COLO829 (cell line): ENCODE measurements at places on chromosomes 4 and X.

GRCh38 chr4:26242451-26242850, 78.4 kb upstream of the RBPJ start:
- DNase-seq: no peak

DNA sequence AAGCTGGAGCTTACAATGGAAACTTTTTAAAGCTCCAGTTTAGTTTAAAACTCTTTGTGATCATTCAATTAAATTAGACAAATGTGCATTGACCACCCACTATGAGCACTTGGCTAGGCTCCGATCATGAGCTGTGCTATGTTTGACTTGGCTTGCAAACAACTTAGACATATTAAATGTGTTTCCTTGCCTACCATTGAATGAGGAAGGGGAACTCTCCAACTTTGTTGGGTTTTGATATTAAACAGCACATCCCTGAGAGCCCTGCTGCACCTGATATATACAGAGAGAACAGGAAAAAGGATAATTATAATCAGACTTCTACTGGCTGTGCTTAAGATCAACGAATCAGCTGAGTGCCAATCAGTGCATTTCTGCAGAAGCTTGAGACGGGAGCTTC, 71.4 kb upstream of the ADGRL3 start:
- no peak for DNase-seq

- peak; percentile 1 for DNase-seq
Observed at GRCh38 chrX:81489987-81490386, 288.1 kb downstream of the SH3BGRL start.

DNA sequence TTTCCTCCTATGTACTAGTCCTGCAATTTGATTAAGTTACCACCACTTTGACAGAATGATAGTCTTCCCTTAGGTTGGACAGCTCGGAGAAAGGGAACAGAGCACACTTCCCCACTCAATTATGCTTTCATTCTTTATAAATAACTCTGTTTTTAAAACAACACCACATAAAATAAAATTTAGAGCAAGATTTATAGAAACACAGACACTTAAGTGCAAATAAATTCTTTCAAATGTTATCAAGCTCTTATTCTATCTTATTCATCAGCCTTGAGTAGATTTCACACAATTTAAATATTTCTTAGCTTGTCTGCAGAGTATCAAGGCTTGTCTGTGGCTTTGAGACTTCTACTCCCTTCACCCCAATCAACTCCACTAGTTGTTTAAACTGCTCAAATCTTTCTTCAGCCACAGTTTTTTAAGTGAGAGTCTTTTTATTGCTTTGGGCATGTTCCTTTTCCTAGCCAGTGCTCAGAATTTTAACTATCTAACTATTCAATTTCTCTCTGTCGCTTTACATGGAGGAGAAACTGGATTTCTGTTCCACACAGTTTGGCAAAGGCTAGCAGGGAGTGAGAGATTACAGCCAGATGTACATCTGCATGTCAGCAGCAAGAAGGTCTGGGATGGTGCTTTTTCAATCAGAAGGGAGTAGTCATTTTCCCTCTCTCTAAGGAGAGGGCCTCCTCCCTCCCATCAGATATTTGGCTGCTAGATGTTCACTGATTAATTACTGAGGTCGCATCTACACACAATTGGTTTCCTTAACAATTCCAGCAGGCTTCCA, 53.1 kb upstream of the PLAC1 start:
- no peak for DNase-seq

GRCh38 chr4:7777017-7777710, 162.5 kb downstream of the AFAP1 start:
- no peak for DNase-seq

DNA sequence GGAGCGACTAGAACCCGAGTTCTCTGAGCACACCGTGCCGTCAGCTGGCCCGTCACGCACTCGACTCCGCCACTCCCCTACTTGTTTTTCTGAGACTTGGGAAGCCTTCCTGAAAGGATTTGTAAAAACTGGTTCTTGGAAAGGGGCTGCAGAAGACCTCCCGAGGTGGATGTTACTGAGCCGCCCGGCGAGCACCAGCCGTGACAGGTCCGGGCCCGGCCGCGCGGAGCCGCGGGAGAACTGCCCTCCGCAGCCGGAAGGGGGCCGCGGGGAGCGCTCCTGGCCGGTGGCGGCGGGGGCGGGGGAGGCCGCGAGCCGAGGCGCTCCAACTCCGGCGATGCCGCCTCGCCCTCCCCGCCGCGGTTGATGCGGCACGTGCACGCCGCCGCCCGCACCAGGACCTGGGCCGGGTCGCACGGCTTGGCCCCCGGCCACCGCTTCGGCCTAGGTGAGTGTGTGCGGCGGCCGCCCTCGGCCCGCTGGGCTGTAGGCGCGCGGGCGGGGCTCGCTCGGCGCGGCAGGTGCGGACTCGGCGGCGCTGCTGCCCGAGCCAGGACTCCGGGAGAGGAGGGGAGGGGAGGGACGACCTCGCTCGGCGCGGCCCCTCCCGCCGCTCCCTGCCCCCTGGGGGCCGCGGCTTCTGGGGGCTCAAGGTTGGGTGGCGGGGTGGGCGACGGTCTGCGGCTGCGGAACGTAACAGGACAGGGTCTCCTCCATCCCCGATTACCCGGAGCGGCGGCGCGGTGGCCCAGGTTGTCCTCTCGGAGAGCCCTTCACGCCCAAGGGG, 1.7 kb downstream of the SPRY1 start:
- no peak for DNase-seq

- no peak for DNase-seq
Observed at GRCh38 chr4:957231-957580, 16.2 kb downstream of the DGKQ start.

DNA sequence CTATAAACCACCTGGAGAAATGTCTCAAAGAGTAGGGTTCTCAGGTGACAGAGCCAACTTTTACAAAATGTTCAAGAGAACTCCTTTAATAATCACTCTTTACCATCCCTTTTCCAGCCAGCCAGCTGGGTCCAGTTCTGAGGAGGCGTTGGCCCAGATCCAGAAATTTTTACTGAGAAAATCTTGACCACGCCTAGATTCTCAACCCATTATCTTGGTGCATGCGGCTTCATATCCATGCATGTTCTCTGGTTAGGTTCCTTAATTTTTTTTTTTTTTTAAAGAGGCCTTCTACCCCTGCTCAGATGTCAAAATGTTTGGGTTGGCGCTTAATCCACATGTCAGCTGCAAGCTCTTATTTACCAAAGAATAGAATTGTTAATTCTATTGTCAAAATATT, 12.0 kb upstream of the MAP7D2 start:
- DNase-seq: no peak

- DNase-seq: no peak
Observed at GRCh38 chr4:123573866-123574508, 177.4 kb downstream of the SPRY1 start.

DNA sequence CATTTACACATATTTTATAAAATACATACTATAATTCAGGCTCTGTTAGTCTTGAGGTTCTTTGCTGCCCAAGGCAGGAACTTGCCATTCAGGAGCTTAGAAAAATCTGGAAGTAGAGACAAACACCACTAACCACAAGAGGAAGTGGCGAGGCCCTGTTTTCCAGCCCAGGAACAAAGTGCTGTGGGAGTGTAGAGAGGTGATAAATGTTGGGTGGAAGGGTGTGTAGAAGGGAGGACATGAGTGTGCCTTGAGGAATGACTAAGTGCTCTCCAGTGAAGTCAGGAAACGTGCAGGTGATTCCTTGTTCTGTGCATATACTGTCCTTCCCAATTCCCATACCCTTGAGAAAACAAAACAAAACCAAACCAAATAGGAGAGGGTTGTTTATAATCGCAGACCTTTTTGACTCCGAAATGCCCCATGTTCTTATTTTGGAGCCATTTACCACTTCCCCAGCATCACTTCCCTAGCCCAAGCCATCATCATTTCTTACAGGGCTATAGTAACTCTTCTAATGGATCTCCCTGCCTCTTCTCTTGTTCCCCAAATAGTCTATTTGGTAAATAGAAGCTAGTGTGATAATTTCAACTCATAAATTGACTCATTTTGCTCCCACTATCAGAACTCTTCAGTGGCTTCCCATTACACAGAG, 83.2 kb downstream of the GPAT3 start:
- no peak for DNase-seq

DNA sequence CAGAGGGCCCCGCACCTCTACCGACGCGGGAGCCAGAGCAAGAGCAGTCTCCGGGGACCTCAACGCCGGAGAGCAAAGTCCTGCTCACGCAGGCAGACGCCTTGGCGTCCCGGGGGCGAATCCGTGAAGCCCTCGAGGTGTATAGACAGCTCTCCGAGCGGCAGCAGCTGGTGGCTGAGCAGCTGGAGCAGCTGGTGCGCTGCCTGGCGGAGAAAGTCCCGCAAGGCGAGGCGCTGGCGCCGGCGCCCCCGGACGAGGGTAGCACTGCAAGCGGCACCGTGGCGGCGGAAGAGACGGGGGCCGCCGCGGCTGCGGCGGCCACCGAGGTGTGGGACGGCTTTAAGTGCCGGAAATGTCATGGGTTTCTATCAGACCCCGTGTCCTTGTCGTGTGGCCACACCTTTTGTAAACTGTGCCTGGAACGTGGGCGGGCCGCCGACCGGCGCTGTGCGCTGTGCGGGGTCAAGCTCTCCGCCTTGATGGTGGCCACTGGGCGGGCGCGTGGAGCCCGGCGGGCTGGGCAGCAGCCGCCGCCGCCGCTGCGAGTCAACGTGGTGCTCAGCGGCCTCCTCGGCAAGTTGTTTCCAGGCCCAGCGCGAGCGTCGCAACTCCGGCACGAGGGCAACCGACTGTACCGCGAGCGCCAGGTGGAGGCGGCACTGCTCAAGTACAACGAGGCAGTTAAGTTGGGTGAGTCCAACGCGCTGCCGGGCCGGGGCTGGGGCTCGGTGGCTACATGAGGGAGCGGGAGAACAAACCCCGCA, 672 bp downstream of the LONRF3 start:
- DNase-seq: no peak

GRCh38 chr4:187903106-187903505, 92.5 kb upstream of the ZFP42 start:
- no peak for DNase-seq

DNA sequence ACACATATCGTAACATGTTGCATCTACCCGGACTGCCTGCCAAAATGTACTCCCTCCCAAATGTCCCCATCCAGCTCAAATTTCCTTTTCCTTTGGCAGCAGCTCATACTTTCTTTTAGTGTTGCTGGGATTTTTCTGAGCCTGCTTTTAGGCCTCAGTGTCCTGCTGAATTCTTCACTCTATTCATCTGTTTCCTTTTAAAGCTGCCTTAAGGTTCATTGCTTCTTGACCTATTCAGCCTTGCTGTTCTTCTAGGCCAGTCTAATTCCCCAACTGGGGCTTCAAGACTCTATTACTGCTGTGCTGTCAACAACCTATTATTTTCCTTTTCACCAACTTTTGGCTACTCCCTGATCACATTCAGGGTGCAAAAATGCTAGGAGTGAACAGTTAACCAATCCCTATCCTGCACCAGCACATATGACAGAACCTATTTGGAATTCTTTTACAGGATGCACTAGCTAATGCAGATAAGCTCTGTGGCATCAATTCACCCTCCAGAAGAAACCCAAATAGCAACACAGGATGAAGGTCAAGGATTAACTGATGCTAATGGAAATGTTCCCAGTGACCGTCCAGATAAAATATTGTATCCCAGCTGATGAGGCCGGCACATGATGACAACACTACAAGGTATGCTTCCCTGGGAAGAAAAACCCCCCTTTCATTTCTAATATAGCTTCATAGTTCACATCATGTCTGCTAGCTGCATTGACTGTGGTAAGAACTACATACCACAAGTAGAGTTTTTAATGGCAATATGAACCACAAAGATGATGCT, 114.7 kb upstream of the TTC29 start:
- no peak for DNase-seq

GRCh38 chr4:171983935-171984805, 171.0 kb downstream of the GALNTL6 start:
- DNase-seq: no peak

DNA sequence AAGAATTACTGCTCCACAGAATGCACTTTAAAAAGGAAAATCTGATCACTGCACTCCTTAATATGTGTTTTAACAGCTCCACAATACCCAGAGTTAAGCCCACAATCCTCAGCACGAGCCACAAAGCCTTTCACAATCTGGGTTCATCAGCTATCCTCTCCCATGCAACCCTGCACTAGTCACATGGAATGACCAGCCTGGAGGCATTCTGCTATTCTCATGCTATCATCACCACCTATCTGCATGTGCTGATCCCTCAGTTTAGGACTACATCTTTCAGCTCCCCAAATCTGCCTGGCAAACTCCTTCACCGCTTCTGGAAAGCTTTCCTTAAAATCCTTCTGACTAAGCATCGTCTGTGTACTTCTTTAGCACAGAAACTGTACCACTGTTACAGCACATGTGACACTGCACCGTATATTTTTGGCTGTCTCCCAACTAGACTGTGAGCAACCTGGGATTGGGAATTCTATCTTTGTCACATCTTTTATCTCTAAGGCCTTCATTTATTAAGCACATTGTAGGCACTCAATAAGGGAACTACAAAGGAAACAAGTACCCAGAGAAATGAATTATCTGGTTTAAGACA, 18.3 kb upstream of the EIF1AX start:
- no peak for DNase-seq

DNA sequence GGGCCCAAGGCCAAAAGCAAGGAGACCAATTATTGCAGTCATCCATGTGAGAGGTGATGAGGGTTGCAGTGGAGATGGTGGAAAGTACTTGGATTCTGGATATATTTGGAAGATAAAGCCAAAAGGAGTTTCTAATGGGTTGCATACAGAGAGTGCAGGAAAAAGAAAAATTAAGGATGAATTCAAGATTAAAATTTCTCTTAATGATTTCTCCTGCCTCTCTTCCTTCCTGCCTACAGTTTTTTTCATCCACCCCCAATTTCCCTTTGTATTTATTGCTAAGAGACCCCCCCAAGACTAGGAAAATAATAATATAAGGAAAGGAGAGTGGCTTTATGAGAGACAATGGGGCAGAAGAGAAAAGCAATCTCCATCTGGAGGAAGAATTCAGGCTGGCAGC, 8.6 kb upstream of the FGF5 start:
- DNase-seq: no peak

DNA sequence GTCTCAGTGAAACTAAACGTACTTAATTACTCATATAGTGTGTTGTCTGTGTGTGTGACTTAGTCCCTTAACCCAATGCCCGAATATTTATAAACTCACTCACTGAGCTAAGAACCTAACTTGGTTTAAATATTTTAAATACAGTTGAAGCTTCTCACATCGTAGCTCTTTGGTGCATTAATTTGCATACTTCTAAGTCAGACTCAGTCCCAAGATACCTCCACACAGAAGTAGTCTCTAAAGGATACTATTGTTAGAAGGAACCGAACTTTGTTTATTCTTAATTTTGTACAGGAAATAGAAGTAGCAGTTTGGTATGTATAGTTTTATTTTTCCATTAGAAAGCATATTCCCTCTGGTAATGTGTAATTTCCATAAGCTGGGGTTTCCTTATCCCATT, 54.0 kb upstream of the NKAP start:
- DNase-seq: no peak

- DNase-seq: no peak
Observed at GRCh38 chr4:39621582-39621981, 17.1 kb downstream of the SMIM14 start.

DNA sequence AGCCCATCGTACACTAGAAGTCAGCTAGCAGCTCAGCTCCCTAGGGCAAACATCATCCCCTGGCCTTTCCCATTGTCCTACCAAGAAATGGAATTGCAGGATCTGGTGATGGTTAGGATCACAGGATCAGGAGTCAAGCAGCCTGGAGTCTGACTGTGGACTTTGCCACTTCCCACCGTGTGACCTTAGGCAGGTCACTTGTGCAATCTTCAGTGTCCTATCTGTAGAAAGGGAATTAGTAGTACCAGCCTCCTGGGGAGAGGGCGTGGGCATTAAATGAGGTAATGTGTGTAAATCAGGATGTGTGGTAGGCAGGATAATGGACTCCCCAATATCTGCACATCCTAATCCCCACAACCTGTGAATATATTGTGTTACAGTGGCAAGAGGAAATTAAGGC, 38.6 kb upstream of the APLN start:
- no peak for DNase-seq

- no peak for DNase-seq
Observed at GRCh38 chr4:158912806-158913205, 144.0 kb downstream of the FNIP2 start.
